ENCODE measurements at places on chromosomes 1 and 21.

GRCh38 chr1:27567146-27567526 is 36.8 kb downstream of the AHDC1 start:
- no peak for DNase-seq

GRCh38 chr1:236945002-236945401 is 59.2 kb downstream of the MT1HL1 start:
- DNase-seq: no peak

- no peak for DNase-seq
These were observed 27.5 kb downstream of the ATP8B2 start for GRCh38 chr1:154352581-154353459.

GRCh38 chr1:70891051-70891843 is 156.4 kb downstream of the PTGER3 start:
- no peak for DNase-seq

DNA sequence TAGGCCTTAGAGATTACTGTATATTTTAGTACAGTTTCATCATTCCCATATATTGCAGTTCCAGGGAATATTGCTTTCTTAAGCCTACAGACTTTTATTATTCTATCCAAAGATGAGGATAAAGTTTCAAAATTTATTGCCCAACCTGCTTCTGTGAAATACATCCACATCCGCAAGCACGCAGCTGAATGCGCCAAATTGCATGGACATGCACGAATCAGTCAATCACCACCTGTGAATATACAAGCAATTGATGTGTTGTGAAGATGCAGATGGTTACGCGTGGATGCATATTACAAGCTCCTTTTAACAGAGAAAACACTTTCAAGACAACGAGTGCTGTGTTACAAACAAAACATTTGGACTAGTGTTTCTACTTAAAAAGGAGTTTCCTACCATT is 577.8 kb upstream of the PLXNA2 start:
- DNase-seq: no peak

GRCh38 chr21:38392661-38393060 is 105.6 kb downstream of the ERG start:
- DNase-seq: no peak

- DNase-seq: no peak
These were observed 19.4 kb downstream of the KDM5B start for GRCh38 chr1:202788800-202789199.

- no peak for DNase-seq
These were observed 46.3 kb upstream of the RPL11 start for GRCh38 chr1:23645338-23645737.

GRCh38 chr1:159779403-159779851 is 1.3 kb upstream of the DUSP23 start:
- DNase-seq: no peak

DNA sequence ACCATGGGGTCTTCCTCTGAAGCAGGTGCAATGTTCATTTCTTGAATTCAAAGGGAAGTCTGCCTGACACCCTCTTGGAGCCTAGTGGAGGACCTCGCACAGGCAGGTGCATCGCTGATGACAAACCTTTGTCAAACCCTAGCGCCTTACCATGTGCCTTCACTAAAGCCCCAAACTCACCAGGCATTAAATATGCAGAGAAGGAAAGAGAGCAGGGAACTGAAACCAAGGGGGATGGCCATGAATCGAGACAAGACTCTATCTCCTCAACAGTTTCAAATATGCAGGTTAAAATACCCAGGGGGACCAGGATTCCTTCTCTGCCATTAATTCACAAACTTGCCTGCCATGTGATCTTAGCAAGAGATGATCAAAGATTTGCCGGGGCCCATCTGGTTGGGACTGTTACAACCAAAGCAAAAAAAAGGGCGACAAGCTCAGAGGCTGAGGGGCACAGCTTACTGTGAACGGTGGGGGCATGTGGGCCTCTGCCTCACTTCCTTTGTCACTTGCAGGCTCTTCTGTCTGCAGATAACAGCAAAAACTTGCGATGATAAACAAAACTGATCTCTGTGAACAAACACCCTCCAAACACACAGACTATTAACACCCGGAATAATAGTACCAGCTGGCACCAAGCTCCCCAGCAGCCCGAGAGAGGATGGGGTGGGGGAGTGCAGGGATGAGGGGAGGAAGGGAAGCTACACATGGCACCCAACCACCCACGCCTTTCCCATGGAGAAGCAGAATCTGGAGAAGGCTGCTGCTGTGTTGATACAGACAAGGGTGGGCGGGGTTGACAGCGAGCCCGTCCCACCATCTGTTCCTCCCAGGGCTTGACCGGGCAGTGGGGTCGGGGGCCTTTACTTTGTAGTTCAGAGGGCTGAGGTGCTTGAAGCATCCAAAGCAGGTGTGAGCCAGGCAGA is 33.9 kb downstream of the TMEM63A start:
- DNase-seq: no peak

GRCh38 chr1:119008483-119009311 is 20.6 kb upstream of the TBX15 start:
- no peak for DNase-seq

DNA sequence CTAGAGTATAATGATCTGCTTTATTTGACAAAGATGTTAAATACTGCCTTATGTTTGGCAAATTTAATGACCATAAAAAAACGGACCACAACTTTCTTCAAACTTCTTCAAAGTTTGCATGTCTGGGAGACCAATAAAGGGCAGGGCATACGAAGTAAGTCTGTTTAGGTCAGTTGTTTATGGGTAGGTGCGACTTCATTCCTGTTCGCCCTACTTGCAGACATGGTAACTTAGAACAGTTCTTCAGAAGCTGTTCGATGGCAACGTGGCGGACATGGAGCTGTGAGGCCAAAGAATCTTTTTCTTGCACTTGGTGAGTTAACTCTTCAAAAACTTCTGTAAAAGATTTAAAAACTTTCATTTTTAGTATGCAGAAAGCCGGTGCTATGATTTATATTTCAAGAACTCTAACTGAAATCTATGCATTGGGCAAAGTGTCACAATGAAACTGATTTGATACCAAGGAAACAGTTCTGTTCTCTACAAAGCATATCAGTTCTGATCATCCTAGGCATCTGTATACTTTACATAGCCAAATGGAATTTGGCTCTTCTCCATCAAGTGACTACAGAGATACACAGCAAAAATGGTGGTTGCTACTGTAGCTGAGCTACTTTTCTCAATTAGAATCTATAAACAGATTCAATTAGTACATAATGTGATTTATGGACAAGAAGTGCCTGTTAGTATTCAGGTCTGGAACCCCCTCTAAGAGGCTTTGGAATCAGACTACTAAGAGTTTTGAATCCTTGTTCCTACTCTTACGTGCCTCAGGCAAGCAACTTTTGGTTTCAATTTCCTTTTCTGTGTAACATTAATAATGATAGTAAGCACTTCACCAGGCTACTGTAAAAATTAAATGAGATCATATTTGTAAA is 25.7 kb downstream of the C21orf91 start:
- no peak for DNase-seq

DNA sequence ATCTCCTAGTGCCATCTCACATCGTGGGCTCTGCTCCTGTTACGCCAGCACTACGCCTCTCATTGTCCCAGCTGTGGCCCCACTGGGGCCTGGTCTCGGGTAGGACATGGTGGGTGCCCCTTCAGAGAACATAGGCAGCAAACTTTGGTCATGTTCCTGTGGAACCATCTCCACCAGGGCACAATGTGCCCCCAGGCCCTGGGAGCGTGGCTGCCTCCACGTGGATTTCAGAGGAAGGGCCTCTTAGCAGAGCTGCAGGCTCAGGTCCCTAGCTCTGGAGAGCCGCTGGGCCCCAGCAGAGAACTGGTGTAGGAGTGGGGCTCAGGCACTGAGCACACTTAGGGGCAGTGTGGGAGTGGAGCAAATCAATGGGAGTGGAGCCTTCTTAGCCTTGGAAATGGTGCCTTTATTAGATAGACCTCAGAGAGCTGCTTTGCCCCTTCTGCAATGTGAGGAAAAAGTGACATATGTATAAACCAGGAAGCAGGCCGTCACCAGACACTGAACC is 460.0 kb downstream of the NCAM2 start:
- no peak for DNase-seq

GRCh38 chr1:67137307-67137753 is 2.6 kb upstream of the C1orf141 start:
- no peak for DNase-seq

DNA sequence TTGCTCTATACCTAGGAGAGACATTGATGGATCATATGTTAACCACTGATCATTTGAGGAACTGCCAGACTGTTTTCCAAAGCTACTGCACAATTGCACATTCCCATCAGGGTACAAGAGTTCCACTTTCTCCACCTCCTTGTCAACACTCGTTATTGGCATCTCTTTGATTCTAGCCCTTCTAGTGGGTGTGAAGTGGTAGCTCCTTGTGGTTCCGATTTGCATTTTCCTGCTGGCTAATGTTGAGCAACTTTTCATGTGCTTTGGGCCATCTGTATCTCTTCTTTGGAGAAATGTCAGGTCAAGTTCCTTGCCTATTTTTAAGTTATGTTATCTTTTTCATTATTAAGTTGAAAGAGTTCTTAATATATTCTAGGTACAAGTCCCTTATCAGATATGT is 90.1 kb downstream of the DMRTB1 start:
- no peak for DNase-seq

DNA sequence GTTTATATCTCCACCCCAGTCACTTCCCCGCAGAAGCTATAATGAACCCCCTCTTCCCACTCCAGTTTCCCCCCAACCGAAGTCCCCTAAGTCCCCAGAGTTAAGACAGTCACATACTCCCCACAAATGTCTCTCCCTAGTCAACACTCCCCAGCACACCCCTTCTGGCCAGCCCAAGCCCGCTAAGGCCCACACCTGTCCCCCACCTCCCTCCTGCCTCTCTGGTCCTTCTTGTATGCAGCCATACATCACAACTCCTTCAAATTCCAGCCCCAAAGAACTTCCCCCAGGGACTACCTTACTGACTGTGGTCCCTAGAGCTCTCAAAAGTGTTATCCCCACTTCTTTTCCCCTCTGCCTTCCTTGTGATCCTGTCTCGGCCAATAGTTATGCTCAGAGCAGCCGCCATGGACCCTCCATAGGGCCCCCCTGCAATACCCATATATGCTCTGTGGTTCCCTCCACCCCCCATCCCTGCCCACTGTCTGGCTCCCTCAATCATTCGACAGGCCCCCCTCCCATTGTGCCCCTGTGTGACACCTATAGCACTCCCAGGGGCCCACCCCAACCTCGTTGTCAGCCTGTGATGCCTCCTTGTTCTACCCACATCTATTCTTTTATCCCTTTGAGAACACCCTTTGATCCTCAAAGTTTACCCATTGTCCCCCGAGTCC is 2.2 kb downstream of the NSUN4 start:
- DNase-seq: no peak

- no peak for DNase-seq
These were observed 40.6 kb downstream of the OPTC start for GRCh38 chr1:203534526-203534925.

DNA sequence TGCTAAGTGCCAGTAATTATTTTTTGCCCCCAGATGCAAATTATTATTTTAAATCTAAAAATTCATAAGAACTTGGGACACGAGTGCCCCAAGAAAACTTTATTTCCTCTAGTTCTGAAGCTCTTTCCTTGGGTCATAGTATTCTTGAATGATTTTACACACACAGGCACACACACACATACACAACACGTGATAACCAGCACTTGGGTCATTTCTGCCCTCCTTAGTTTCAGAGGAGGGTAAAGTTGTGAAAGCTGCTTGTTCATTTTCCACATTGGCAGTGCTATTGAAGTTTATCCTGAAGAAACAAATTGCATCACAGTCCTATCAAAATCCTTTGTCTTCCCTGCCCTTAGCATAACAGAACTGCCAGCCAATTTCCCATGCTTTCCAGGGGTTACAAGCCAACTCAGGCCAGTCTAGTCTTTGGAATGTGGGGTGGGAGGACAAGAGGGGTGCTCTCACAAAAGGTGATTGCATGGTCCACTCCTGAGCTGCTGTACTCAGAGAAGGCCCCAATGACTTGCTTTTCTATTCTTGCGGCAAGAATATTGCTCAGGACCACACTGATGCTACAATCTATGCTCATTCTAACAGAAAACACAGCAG is 98.5 kb upstream of the POGK start:
- DNase-seq: no peak

- no peak for DNase-seq
These were observed 120.3 kb downstream of the PPIAL4G start for GRCh38 chr1:148362626-148363438.

DNA sequence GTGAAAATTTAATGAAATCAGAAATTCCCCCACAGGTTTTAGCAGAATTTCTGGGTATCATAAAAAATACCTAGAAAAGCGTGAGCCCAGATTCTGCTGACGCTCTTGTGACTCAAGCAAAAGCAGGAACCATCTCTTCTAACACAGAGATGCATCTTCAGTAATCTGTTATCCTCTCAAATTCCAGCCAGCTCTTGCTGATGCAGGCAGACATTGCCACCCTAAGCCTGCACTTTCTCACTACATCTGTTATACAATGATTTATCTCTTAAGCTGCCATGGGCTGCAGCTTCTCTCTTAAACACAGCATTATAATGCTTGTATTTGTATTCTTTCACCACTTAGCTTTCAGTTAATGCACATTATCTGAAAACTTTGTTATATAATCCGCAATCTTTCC is 113.0 kb upstream of the RGS1 start:
- DNase-seq: no peak

DNA sequence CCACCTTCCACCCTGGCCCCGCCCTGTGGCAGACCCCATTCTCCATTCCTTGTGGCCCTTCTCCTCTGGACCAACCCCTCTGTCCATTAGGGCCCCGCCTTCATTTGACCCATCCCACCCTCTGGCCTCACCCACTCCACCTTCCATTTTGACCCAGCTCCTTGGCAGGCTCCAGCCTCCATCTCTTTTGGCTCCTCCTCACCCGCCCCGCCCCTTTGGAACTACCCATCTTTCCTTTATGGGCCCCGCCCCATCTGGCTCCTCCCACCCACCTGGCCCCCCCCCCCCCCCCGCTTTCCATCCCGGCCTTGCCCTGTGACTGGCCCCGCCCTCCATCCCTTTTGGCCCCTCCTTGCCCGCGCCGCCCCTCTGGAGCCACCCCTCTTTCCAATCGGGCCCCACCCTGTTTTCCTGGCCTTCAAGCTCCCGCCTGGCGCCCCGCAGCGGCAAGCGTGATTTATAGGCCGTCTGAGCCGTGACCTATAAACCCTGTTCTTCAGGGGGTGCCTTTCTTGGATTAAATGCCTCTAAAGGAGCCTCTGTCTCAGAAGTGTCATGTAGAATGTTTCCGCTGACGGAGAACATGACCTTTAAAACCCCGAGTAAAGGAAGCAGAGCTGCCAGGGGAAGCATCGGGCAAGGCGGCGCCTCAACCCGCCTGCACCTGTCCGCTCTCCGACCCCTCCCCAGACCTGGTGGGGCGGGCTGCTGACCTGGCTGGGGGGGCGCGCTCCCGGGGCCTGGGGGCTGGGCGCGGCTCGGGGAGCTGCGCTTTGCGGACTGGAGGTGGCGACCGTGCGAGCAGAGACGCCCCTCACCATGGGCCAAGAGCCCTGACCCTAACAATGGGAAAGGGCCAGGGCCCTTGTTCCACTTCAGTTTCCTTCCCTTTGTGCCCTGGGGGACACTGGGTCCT is 178.0 kb downstream of the CAMTA1 start:
- no peak for DNase-seq
